ENCODE measurements at places on chromosomes 6 and 20. TPM values are rescaled to one million over a fixed set of nuclear protein-coding genes. Genes with fewer than 3 reads are reported as not detected.
A peak's percentile ranks its signal among the peaks of the same experiment; 100 is the strongest.

DNA sequence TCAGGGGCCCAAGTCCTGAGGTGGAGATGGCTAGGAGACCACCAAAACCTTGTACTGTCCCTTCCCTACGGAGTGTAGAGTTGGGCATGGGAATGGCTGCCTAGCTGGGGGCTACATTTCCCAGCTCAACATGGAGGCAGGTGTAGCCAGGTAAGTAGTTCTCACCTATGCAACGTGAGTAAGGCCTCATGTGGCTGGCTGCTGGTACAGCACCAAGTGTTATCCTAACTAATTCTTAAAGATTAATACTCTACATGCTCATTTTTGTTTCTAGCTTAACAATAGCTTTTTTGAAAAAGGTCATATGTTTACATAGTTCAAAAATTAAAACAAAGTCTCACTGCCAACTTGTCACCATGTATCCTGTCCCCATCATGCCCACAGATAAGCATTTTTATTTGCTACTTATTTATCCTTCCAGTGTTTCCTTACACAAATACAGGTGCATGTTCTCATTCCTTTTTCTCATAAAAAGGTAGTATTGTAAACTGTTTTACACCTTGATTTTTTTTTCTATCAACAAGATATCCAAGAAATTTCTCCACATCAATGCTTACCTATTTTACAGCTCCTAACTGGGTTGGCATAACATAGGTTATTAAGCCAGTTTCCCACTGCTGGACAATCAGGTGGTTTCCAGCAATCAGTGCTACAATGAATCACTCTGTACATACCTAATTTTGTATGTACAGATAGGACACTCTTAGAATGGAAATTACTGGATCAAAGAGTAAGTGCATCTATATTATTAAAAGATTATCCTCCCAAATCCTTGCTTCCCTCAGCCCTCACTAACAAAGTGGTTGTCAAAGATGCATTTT lies 25.5 kb downstream of the ABHD12 start:
- DNase-seq: no peak

- DNase-seq: no peak
These were observed 12.3 kb downstream of the MYT1 start for GRCh38 chr20:64176551-64176950.

DNA sequence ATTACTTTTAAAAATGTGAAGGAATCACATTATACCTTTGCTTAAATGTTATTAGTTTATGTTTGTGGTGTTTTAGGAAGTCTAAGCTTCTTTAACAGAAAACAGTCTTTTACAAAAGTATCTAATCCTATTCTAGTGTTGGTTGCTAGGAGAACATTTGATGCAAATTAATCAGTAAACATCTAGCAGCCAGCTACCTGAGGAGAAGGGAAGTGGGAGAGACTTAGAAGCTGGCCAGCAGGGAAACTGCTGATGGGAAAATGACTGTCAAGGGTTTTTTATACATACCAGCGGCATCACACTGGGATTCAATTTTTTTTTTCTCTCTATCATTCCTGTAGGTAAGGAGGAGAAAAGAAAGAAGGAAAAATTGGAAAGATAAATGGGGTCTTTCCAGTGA lies 686.0 kb upstream of the MMS22L start:
- no peak for DNase-seq

DNA sequence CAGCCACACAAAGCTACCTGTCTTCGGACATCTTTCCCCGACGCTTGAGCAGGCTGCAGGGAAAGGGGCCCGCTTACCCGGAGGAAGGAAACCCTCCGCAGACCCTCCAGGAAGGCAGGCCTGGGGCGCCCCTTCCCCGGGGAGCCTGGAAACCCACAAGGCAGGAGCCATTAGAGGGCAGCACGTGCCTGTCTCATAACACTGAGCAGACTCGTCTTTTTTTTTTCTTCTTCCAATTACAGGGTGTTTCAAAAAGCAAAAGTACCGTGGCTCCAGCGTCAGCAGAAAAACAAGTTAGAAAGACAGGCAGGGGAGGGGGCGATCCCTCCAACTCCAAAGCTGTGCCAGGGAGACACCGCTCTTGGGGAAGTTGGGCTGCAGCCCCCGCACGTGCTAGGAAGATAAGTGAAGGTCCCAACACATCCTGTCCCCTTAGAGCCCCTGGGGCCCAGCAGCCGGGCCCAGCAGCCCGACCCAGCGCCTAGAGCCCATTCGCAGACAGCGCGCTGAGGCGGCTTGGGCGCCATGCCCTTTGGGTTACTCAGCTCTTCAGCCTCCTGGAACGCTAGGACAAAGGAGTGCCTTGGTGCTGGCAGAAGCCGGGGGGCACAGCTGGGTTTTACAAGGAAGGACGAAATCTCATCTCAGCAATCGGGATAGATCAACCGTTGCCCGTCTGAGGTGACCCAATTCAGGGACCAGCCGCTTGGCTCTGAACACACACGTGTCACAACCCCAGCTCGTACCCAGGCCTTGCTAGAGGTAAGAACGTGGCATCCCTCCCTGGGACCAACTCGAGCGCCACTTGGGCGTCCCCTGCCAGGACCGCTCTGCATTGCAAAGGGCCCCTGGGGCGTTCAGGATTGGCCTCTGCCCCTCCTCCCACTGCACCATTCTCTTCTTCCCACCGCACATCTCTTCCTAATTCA lies 136.3 kb downstream of the LY86 start:
- DNase-seq: peak; percentile 88

GRCh38 chr6:36314221-36315014 lies 22.3 kb downstream of the BNIP5 start:
- peak; percentile 47 for DNase-seq

- DNase-seq: peak; percentile 93
These were observed 139.0 kb downstream of the MTHFD1L start for GRCh38 chr6:151004383-151005024.

GRCh38 chr6:97026298-97026697 lies 101.8 kb downstream of the KLHL32 start:
- DNase-seq: no peak

DNA sequence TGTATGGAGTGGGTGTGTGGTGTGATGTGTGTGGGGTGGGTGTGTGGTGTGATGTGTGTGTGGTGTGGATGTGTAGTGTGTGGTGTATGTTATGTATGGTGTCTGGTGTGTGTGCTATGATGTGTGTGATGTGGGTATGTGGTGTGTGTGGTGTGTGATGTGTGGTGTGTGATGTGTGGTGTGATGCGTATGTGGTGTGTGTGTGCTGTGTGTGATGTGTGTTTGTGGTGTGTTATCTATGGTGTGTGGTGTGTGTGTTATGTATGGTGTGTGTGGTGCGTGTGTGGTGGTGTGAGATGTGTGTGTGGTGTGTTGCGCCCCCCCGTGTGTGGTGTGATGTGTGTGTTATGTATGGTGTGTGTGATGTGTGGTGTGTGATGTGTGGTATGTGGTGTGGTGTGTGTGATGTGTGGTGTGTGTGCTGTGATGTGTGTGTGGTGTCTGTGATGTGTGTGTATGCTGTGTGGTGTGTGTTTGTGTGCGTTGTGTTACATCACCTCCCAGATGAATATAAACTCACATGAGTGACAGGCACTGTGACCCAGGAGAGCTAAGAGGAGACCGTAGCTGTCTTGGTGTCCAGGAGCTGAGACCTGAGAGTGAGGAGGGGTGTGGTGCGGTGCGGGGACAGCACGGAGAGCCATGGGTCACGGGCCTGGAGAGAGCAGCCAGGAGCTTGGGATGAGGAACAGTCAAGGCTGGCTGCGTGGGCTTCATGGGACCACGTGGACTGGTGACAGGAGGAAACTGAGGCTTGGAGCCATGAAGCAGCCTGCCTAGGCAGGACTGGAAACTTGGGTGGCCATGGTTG lies 8.8 kb downstream of the DLGAP4 start:
- no peak for DNase-seq

- DNase-seq: no peak
These were observed 2.9 kb upstream of the CALHM5 start for GRCh38 chr6:116508527-116508926.

DNA sequence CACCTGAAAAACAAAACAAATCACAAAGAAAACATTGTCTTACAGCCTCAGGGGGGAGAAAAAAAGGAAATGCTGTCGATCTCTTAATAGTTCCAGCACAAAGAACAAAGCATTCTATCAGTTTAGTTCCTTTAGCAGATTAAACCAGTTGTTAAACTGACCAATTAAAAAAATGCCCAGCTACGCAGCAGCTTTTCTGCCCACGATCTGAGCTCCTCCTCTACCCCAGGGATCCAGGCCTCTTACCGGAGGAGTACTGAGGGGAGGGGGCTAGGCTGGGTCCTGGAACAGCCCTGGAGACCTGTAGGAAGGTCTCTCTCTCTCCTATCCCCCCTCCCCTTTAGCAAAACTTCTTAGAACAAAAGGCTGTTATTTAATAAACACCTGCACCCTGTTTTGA lies 13.4 kb downstream of the PTK7 start:
- no peak for DNase-seq

GRCh38 chr6:151351731-151352130 lies 39.6 kb downstream of the ZBTB2 start:
- DNase-seq: no peak

- DNase-seq: no peak
These were observed 108.5 kb downstream of the MAP3K4 start for GRCh38 chr6:161100072-161100471.

- DNase-seq: no peak
These were observed 48.8 kb downstream of the EPB41L2 start for GRCh38 chr6:131014080-131014776.

DNA sequence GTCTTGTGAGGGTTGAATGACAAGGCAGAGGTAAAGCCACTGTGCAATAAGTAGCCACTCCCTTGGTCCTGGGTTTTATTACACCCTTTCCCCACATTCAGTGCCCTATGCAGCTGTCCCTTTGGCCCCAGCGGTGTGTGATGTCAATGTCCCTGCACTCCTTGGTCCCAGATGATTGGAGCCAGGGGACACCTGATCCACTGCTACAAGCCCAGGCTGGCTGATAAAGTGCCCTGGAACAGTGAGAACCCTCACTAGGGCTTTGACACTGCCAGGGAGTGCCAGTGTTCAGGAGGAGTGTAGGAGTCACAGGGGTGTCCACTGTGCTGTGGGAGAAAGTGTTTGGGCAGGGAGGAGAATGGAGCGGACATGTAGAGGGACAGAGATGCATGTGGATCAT lies 30.4 kb downstream of the GABRR1 start:
- no peak for DNase-seq

GRCh38 chr6:26401389-26401986 lies 587 bp upstream of the BTN3A1 start:
- DNase-seq: no peak

DNA sequence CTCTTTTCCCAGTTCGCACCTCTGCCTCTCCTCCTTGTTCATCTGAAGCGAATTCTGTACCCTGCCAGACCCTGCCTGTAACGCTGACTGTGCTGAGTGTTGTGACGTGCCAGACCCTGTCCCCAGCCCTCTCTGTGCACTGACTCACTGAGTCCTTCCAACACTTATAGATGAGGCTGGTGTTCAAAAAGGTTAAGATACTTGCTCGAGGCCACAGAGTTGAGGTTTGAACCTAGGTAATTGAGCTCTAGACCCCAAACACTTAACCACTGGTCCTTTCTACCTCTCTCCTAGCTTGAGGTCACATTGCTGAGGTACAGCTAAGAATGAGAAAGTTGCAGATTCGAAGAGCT lies 45.7 kb upstream of the NEDD9 start:
- no peak for DNase-seq

GRCh38 chr6:162615016-162615705 lies 112.4 kb downstream of the PRKN start:
- peak; percentile 57 for DNase-seq

GRCh38 chr6:21771626-21772320 lies 178.2 kb downstream of the SOX4 start:
- DNase-seq: no peak

DNA sequence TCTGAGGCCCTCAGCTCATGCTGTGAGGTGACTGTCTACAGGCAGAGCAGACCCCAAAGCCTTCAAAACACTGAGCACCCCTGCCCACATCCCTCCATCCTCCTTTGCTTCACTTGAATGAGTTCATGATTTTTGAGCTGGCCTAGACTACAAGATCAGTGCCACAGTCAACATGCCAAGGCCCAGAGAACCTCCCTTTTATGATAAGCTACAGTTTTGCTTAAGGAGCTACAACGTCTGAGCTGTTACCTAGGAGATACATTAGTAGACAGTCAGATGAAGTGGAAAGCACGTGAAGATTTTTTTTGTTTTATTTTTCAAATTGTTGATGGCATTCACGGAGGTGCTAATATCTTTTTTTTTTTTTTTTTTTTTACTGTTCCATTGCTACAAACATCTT lies 139.0 kb downstream of the SOBP start:
- no peak for DNase-seq

DNA sequence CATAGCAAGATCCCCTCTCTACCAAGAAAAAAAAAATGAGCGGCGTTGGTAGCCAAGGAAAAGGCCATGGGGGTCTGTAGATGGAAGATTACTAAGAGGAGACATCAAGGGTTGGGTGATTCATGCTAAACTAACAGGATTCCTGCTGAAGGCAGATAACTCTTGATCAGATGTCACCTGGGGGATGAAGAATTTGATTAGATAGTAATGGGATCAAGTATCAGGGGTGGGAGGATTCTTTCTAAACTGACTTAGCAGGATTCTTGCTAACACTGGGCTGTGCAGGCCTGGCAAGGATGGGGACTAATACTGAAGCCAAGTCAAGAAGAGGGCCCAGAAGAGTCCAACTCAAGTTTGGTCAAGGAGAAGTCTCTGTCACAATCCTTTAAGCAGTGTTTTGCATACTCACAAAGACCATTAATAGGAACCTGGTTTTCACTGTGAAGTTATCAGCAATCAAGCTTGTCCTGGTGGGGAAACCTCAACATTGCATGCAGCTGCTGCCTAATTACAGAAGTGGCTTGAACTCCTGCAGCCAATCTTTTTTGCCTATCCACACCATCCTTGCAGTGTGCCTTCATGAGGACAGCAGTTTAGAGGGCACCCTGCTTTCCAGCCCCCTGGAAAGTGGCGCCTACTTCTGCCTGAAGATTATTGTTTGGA lies 61.3 kb downstream of the ANKRD6 start:
- DNase-seq: no peak

DNA sequence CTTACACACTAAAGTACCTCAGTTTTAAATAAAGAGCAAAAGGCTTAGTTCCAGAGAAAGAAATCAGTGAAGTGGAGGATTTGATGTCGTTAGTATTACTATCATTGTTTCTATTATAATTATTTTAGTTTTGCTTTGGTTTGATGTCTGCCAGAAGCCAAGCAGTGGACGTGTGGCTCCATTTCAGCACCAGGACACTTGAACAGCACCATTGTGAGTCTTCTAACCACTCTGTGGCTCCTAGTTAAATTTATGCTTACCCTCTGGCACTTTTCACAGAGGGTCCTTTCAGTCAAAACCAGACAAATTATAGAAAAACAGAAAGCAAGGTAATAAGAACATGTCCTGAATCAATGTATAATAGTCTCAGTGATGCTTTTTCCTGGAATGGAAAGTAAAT lies 3.4 kb downstream of the COL9A1 start:
- peak; percentile 24 for DNase-seq

The ADTRP gene
- total RNA-seq: 1.3 TPM

The GMPR gene
- total RNA-seq: 2.2 TPM

The CRISP2 gene
- not detected for total RNA-seq

The NRSN1 gene
- not detected for total RNA-seq

The SIRPA gene
- 73.5 TPM for total RNA-seq

The SLC35D3 gene
- not detected for total RNA-seq

The KCNK16 gene
- total RNA-seq: not detected

The GRM1 gene
- total RNA-seq: not detected

The TGM2 gene
- total RNA-seq: 339 TPM

The KHDC1L gene
- total RNA-seq: not detected

The LTA gene
- total RNA-seq: not detected

The SS18L1 gene
- 7.5 TPM for total RNA-seq

The RBM38 gene
- 8.1 TPM for total RNA-seq

The EIF6 gene
- 183 TPM for total RNA-seq

The ZSCAN23 gene
- 0.51 TPM for total RNA-seq

The HLA-DPB1 gene
- total RNA-seq: 14.9 TPM

All from GM23248 (cell line).